ENCODE measurements at places on chromosomes 3 and 15. TPM values are rescaled to one million over a fixed set of nuclear protein-coding genes. Genes with fewer than 3 reads are reported as not detected.

CLDN16 gene
- total RNA-seq = 0.63 TPM

CTXN2 gene
- 0.63 TPM for total RNA-seq

ARPIN gene
- 21.6 TPM for total RNA-seq

CKMT1B gene
- 11.9 TPM for total RNA-seq

OR5H6 gene
- not detected for total RNA-seq

VPS39 gene
- total RNA-seq = 109 TPM

AMOTL2 gene
- 73.2 TPM for total RNA-seq
